ENCODE measurements at places on chromosomes 2 and 18.

- no peak for DNase-seq
Observed at GRCh38 chr18:5451150-5451549, 92.6 kb downstream of the EPB41L3 start.

GRCh38 chr2:138112536-138112935, 148.3 kb downstream of the HNMT start:
- no peak for DNase-seq

DNA sequence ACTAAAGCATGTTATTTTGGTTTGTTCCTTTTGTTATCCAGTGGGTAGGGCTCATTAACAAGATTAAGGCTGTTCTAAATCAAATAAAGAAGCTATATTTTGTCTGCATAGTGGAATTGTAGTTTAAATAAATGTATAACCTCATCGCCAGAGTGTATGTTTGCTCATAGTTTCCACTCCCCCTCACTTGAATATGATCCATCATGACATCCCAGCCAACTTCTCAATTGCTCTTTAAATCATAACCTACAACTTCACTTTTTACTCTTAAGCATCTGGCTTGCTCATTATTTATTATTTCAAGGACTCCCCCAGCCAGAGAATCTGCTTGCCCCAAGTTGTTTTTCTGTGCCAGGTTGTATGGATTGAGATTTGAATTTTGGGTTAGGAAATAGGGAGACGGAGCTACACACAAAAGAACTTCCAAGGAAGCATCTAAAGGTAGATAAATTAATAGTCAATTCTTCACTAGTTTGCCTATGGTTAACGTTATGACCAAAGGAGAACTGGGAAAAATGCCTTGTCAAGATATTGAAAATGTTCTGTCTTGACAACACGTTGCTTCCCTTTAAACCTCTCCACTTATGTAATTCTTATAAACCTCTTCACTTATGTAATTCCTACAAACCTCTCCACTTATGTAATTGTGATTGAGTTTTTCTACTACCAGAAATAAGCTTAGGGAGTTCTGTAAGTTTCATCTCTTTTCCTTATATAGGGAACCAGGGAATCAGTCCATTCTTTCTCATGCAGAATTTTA, 55.4 kb upstream of the UPP2 start:
- no peak for DNase-seq

- DNase-seq = no peak
Observed at GRCh38 chr2:152585830-152586484, 131.3 kb downstream of the PRPF40A start.

DNA sequence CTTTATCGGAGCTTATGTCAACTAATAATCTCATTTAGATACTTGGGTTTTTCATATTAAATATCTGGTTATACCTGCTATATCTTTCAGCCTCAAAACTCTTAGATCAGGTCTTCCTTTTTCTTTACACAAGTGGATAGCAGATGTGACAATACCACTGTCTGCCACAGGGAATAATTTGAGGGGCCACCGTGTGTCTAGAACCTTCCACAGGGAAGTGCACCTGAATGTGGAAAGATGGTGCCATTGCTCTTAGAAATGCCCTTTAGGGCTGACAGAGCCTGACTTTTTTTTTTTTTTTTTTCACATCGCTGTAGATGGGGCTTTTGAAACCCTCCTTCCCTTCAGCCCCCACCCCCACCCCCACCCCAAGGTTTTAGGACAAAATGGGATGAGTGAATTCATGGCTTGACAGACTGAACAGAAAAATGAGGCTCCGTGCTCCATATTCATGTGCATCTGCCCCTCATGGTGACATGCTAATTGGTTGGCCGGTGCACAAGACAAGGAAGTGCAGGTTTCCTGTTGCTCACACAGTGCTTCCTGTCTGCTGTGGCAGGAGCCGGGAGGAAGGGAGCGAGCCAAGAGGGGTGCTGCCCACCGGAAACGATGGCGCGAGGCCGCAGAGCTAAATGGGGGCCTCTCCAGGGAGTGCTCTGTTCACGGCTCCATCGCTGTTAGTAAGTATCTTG, 246.0 kb downstream of the LDLRAD4 start:
- peak; percentile 45 for DNase-seq

GRCh38 chr2:173713904-173714555, 251.1 kb downstream of the SP3 start:
- no peak for DNase-seq

GRCh38 chr2:127569666-127570065, 34.2 kb downstream of the MYO7B start:
- no peak for DNase-seq

- DNase-seq = no peak
Observed at GRCh38 chr18:36890598-36890997, 61.7 kb downstream of the KIAA1328 start.

DNA sequence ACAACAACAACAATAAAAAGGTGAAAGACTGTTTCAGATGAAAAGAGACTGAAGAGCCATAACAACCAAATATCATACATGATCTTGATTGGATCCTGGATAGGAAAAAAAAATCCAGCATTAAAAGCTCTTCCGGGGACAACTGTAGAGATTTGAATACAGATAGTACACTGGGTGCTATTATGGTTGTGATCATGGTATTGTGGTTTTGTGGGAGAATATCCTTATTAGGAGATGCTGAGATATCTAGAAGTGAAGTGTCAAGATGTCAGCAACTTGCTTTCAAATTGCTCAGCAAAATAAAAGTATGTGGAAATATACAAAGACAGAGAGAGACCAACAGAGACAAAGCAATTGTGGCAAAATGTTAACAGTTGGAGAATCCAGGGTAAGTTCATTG, 15.5 kb upstream of the SPATA3 start:
- DNase-seq = no peak

DNA sequence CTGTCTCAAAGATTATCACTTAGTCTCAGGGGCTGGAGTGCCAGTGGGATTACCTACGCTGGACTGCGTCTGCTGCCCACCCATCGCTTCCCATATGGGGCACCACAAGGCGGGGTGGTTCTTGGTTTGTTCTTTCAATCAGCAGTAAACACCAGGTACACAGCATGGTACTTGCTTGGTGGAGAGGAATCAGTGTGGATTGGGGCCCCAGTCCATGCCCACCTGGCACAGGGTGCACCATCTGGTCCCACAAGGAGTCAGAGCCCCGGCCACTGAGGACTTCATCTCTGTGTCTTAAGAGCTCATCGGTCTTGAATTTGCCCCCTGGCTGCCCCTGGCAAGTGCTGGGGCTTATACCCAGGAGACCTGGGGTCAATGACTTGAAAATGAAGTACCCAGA, 96.2 kb downstream of the GLI2 start:
- no peak for DNase-seq

DNA sequence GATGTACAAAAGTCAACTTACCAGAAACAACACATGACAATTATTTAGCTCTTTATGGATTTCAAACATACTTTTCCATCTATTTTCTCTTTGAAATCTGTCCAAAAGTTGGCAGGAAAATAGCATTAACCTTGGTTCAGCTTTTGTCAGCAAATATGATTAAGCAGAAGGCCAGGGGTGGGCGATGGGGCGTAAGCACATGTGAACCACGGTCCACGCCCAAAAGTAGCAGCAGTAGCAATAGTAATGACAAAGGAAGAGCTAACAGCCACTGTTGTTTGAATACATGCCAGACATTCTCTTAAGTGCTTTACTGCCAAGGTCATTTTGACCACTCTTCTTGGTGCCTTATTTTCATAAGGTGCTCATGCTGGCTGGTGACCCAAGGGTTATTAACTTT, 73.5 kb downstream of the ANTXR1 start:
- no peak for DNase-seq

DNA sequence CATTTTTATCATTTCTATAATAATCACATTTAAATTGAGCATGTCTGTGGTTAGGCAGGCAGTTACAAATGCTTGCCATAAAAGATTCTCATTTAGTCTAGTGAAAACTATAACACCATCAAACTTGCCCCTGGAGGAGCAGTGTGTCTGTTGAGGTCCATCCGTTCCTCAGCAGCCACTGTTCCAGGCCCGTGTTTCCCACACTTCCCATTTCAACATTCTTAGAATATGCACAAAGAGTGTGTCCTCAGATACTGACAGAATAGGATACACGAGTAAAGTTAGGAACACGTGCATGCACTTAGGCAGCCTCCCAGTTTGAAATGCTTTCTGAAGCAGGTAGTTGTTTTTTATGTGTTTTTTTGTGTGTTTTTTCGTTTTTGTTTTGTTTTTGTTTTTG, 39.9 kb downstream of the NCK2 start:
- DNase-seq = no peak

- no peak for DNase-seq
Observed at GRCh38 chr2:57698392-57698791, 348.2 kb upstream of the VRK2 start.

DNA sequence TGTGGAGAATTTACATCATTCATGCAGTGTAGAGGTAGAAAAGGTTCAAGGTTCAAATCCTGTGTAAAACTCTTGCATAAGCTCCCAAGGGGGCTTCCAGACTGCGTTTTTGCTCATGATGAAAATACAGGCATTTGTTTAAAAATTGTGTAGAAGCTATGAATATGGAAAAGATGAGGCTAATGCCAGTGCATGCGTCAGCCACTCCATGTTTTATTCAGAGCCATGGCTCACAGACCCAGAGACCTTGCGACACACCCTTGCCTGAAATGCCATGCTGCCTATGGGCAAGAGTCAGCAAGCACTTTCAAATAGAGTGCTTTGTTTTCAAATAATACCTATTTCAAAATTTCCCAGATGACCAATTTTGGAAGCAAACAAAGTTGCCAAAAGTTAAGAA, 262.3 kb downstream of the TRIB2 start:
- DNase-seq = no peak

- DNase-seq = no peak
Observed at GRCh38 chr2:98436734-98437133, 7.9 kb upstream of the INPP4A start.

DNA sequence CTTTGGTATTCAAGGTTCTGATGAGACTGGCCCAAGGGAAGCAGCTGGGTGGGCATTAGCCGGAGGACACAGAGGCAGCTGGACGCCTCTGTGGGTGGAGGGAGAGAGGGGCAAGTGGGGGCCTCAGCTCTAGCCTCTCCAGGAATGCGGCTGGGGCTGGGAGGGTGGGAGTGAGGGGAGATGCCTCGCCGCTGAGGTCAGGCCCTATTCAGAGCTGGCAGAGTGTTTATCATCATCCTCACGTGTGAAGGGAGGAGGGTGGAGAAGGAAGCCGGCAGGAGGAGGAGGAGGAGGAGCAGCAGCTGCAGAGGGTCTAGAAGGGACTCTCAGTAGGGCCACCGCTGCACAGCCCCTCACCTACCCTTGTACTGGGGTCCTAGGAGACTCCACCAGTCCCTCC, 43.1 kb downstream of the TNS1 start:
- DNase-seq = no peak

DNA sequence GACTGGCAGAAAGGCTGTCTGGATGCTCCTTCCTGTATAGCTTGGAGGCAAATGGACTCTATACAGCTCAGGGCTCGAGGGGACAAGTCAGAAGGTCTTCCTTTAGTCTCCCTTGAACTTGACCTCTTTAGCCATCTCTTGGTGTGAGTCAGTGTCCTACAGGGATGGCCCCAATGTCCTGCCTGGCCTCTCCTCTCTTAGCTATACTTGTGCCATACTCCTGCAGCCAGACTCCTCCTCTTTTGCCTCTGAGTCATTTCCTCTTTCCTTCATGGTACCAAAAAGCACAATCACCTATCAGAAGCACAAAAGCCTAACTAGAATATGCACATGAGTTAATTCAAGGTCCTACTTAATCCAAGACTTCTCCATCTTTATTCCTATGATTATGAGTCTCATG, 112.7 kb downstream of the XRCC5 start:
- DNase-seq = no peak

All from activated naive CD4-positive, alpha-beta T cell (primary cell).